Stimulated activated CD4-positive, alpha-beta T cell treated with anti-CD3 and anti-CD28 coated beads, Interleukin-1b, Interleukin-23, amount 100 ng/mL, for 1 hour (primary cell): ENCODE measurements at places on chromosomes 2 and 18.

DNA sequence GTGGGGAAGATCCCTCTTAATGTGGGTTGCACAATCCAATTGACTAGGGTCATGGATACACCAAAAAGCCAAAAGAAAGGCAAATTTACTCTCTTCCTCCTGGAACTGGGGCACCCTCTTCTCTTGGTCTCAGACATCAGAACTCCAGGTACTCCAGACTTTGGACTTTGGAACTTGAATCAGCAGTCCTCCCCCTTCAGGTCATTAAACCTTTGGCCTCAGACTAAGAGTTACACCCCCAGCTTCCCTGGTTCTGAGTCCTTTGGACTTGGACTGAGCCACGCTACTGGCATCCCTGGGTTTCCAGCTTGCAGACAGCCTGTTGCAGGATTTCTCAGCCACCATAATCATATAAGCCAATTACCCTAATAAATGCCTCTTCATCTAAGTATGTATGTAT is 50.8 kb upstream of the KIF5C start:
- DNase-seq, result no peak

DNA sequence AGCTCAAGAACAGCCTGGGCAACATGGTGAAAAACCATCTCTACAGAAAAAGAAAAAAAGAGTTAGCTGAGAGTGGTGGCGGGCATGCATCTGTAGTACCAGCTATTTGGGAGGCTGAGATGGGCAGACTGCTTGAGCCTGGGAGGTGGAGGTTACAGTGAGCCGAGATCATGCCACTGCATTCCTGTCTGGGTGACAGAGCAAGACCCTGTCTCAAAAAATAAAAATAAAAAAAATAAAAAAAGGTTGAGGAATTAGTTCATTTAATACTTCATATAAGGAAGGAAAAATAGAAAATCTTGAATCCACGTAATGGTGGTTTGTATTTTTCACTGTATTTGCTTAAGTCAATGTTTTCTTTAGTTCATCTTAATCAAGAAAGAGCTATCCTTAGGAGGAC is 241.7 kb downstream of the TGIF1 start:
- DNase-seq, result no peak

GRCh38 chr18:63137999-63138435 is 181.6 kb downstream of the BCL2 start:
- no peak for DNase-seq

DNA sequence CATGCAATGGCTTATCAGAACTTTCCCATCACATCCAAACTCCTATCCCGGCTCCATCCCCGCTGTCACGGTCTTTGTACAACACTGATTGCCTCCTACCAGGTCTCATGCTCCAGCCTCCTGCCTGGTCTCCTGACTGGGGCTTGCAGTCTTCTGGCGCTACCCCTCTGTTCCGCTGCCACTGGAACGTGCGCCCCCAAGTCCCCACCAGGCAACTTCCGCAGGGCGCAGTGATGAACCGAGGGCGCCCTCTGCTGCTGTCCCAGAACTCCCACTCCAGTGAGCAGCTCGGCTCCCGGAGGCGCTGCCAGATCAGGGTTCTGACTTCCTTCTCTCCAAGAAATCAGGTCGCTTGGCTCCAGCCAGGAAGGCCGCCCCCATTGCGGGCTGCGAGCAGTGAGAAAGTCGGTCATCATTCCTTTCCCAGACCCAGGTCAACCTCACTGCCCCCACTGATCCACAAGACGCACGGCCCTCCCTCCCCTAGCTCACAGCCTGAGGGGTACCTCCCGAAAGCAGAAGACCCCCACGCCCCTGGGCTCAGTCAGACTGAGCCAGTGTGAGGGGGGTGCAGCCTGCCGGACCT is 43.9 kb upstream of the RAB11FIP5 start:
- no peak for DNase-seq

DNA sequence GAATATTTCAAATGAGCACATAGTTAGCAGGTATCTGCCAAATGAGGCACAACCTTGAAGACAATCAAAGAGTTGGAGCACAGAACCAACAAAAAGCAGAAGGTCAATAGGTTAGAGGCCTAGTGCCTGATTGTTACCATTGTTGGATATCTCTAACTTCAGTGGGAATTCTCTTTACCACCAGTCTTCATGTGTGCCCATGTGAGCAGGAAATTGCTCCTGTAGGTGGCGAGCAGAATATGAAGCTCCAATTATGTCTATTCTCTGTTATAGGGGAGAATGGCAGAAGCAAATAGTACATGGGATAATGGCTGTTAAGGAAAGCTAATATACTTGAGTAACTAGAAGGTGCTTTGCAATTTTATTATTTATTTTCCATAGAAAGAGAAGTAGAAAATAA is 14.9 kb upstream of the ZNF385B start:
- DNase-seq, result no peak

GRCh38 chr18:13625355-13625754 is 101.0 kb downstream of the FAM210A start:
- no peak for DNase-seq

DNA sequence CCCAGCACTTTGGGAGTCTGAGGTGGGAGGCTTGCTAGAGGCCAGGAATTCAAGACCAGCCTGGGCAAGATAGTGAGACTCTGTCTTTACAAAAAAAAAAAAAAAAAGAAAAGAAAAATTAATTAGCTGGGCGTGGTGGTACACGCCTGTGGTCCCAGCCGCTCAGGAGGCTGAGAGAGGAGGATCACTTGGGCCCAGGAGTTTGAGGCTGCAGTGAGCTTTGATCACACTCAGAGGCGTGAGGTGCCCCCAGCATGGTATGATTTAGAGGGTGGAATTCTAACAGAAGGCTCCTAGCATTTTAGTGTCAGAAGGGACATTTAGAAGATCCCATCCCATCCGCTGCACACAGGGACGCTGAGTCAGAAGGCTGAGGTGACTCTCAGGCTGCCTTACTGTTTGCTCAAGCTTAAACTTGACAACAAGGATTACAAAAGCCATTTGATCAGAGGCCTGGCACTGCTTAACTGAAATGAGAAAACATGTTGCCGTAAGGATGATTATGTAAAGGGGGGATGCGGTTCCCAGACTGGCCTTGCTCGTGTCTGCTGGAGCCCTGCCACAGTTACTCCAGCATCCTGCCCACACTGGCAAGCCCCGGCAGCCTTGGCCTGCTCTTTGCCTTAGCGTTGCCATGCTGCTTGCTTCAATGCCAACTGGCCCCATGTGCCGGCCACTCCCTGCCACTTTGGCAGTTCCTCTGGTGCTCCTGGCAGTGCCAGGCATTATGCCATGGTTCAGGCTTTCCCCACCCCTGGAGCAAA is 45.6 kb upstream of the SLC1A4 start:
- DNase-seq, result no peak

DNA sequence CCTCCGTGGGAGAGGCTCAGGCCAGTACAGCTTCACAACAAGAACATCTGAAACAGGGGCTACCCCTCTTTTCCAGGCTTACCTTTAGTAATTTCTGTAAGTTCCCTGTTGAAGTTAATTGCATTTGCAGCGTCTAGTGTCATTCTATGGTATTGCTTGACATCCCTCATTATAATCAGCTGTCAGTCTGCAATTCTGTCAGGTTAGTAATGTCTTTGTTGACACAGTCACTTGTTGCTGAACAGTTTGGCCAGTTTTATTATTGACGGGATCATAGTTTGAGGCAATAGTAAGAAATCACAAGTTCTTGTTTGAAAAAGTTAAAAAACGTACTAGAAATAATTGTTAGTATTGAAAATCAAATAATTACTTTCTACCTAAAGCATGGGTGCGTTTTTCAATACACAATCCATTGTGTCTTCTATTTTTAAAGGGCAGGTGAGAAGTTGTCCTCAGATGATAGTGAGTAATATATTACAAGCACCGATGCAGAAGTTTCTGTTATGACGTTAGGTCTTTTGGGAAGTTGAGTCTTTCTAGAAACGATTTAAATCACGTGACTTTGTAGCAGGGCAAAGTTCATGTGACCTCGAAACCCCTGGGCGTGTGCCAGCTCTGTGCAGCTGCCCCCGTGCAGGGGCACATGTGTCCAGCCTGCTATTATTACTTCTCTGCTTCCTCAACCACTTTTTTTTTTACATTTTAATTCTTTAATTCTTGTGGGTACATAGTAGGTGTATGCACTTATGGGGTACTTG is 49.5 kb upstream of the MBP start:
- no peak for DNase-seq

GRCh38 chr2:120880381-120880780 is 144.7 kb downstream of the GLI2 start:
- DNase-seq, result no peak

DNA sequence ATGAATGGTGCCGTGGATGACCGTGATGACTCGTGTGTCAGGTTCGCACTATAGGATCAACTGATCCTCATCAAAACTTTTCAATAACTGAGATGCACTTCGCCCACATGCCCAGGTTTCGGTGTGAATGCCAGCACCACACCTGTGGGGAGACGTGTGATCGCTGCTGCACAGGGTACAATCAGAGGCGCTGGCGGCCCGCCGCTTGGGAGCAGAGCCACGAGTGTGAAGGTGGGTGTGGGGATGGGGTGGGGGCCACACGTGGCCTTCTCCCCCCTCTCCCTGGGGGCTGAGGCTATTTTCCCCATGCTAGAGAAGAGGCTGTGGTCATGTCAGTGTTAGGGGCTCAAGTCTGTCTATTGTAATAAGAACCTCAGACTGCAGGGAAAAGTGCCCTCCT is 69.0 kb downstream of the LAMA3 start:
- DNase-seq, result no peak

DNA sequence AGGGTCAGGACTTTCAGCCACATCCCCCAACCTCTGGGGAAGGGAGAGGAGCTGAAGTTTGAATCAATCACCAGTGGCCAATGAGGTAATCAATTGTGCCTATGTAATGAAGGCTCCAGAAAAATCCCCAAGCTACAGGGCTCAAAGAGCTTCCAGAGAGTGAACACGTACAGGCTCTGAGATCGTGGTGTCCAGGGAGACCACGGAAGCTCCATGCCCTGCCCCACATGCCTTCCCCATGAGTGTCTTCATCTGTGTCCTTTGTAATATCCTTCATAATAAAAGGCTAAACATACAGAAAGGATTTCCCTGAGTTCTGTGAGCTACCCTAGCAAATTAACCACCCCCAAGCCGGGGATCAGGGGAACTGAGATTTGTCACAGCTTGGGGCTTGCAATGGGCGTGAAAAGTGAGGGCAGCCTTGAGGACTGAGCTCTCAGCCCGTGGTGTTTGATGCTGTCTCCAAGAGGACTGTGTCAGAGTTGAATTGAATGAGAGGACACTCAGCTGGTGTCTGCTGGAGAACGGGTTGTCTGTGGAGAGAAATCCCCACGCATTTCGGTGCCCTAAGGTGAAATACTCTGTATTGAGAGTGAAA is 25.5 kb upstream of the TUBB6 start:
- no peak for DNase-seq

DNA sequence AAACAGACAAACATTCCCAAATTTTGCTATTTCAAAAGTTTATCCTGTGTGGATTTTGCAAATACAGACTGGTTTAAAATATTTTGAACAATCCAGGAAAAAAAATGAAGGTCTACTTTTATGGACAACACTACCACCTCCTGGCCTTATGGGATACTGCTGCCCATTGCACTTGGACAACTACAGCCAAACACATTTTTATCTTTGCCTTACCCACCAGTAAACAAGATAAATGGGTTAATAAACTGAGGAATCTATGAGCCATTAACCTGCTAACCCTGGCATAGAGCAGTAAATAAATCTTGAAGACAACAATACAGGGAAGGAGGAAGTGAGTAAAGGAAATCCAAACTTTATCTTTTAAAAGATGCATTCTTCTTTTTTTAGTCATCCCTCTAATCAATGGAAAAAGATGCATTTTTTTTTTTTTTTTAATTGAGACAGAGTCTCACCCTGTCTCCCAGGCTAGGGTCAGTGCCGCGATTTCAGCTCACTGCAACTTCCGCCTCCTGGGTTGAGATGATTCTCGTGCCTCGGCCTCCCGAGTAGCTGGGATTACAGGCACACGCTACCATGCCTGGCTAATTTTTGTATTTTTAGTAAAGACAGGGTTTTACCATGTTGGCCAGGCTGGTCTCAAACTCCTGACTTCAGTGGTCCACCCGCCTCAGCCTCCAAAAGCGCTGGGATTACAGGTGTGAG is 2.1 kb upstream of the SPIRE1 start:
- DNase-seq, result no peak

DNA sequence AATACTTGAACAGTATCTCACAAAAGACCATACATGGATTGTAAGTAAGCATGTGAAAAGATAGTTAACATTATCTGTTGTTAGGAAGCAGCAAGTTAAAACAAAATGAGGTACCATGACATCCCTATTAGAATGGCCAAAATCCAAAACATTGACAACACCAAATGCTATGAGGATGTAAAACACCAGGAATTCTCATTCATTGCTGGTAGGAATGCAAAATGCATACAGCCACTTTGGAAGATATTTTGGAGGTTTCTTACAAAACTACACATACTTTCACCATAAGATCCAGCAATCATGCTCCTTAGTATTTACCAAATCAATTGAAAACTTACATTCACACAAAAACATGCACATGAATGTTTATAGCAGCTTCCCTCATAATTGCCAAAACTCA is 30.9 kb upstream of the ICOS start:
- no peak for DNase-seq

GRCh38 chr2:239495791-239496233 is 95.0 kb upstream of the HDAC4 start:
- DNase-seq, result no peak

DNA sequence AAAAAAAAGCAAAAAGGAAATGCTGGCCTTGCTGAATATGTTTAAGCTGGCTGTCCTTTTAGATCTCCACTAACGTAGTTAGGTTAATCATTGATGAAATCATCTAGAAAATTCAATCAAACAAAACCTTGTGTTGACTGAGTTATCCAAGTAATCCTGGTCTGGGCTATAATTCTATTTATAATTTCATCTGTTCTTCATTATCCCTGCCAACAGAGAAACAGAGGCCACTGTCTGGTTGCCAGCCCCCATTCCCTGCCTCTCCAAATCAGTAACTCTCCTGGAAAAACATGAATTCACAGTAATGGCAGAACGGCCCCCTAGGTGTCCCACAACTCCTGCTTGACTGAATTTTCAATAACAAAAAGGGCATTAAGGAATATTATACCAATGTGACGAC is 24.6 kb downstream of the DOCK10 start:
- no peak for DNase-seq

GRCh38 chr2:190382851-190383250 is 25.3 kb upstream of the MFSD6 start:
- no peak for DNase-seq

GRCh38 chr18:68676913-68677312 is 38.0 kb downstream of the TMX3 start:
- no peak for DNase-seq

DNA sequence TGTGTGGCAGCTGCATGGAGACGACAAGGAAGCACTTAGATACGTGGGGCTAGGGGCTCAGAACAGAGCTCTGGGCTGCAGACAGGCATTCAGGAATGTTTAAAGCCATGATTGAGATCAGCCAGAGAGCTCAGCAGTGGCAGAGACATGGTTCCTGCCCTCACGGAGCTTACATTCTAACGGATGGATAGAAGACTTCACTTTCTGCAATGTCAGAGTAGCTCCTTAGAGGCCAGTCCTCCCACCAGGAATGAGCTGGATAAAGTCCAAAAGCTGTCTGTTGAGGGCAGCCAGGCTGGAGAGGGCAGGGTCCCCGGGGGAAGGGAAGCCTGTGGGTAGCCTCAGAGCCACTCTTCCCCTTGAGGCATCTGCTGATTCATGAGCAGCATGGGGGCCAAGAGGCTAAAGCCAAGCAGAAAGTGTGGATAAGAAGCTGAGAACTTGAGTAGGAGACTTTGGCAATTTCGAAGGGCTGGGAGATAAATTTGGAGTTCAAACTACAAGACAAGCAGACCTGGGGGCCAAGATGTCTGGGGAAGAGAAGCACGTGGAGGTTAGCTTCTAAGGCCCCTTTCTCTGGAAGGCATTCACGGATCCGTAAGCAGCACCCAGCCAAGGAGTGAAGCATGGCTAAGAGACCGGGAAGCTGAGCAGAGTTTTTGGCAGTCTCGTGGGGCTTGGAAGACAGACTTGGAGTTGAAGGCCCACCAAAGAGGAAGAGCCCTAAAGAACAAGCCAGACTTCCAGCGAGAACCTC is 9.7 kb upstream of the CIB4 start:
- no peak for DNase-seq
